Activated CD8-positive, alpha-beta memory T cell treated with anti-CD3 and anti-CD28 coated beads, Interleukin-2, amount 50 U/mL, for 48 hours (primary cell): ENCODE measurements at places on chromosomes 4 and X.

GRCh38 chr4:56940971-56941370, 33.3 kb downstream of the REST start:
- no peak for DNase-seq

- DNase-seq = no peak
Observed at GRCh38 chrX:22538580-22538979, 265.9 kb downstream of the CBLL2 start.

DNA sequence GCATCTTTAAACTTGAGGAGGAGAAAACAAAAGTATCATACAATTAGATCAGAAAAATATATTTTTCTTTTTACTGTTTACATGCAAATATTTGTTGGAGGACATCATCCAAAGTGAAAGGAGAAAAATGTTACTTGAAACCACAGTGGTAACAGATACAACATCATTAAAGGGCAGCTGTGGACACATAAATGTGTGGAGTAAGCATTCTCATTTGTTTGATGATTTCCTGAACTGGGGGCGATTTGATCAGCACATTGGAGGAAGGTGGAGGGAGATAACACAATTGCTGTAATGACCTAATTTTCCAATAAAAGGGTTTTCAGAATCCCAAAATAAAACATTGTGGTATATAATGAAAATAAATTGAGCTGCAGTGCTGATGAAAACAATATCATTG, 314.5 kb upstream of the HS3ST1 start:
- DNase-seq = no peak

- DNase-seq = no peak
Observed at GRCh38 chrX:319579-320125, 1.1 kb upstream of the GTPBP6 start.

DNA sequence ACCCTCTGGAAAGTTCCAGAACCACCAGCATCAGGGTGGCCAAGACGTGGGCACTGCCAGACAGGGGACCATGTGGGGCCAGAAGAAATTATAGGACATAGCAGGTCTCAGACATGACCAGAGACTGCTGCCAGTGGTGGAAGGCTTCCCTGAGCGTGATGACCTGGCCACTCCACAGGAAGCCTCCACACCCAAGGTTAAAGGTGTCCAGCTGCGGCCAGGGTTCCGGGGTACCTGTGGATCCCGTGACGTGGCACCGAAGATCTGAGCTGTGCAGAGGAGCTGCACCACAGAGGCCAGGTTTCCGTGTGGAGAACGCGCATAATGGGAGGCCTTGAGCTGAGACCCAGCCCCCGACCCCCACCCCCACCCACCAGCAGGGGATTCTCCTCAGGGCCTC, 16.4 kb upstream of the CTBP1 start:
- DNase-seq = no peak
